Activated CD4-positive, alpha-beta T cell treated with anti-CD3 and anti-CD28 coated beads, Interleukin-2, amount 10 ng/mL, durations not matched to agents 24 days and 14 days (primary cell): ENCODE measurements at places on chromosomes 6 and 20. TPM values are rescaled to one million over a fixed set of nuclear protein-coding genes. Genes with fewer than 3 reads are reported as not detected.

Gene CNKSR3
- total RNA-seq: not detected in 2 replicates

DNA sequence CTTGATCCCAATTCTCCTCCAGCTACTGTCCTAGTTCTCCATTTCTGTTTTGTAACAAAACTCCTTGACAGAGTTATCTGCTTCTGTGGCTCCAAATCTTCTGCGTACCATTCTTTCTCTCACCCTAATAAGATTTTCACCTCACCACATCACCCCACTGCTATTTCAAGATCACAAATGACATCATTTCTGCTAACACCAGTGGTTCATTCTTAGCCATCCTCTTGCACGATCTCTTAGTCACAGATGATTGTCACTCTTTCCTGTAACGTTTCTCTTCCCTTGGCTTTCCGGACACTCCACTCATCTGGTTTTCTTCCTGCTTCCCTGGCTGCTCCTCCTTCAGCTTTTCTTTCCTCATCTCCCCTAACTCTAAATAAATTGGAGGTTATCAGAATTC lies 56.8 kb upstream of the FABP7 start:
- no peak for DNase-seq

GRCh38 chr6:106256201-106256968 lies 69.2 kb downstream of the ATG5 start:
- DNase-seq: no peak

DNA sequence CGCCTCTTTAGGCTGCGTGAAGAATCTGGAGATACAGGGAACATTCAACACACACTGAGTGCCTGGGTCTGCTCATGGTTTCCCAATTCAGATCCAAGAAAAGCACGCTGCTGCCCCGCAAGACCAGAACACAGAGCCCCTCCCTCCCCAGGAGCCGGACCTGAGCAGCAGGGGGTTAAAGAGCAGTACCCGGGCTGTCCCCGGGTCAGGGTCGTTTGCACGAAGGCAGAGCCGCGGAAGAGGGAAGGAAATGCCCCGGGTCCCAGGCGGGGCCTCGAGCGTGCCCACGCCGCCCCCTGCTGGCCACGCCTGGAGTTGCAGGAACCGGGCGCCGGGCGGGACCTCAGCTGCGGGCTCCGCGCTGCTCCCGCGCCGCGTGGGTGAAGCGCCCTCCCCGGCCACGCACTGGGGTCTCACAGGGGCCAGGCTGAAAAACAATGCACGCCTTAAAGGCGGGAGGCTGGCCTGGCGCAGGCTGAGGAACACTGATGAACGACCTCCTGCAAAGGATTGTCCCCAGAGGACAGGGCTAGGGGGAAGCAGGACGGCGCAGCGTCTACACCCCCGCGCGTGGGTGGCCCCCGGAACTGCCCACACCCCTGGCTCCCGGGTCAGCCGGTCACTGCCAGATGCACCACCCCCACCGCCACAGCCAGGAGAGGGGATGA lies 48.9 kb downstream of the ANKRD60 start:
- DNase-seq: peak; percentile 92

Gene NT5DC1
- 38.1 and 38.9 TPM in 2 replicates for total RNA-seq

DNA sequence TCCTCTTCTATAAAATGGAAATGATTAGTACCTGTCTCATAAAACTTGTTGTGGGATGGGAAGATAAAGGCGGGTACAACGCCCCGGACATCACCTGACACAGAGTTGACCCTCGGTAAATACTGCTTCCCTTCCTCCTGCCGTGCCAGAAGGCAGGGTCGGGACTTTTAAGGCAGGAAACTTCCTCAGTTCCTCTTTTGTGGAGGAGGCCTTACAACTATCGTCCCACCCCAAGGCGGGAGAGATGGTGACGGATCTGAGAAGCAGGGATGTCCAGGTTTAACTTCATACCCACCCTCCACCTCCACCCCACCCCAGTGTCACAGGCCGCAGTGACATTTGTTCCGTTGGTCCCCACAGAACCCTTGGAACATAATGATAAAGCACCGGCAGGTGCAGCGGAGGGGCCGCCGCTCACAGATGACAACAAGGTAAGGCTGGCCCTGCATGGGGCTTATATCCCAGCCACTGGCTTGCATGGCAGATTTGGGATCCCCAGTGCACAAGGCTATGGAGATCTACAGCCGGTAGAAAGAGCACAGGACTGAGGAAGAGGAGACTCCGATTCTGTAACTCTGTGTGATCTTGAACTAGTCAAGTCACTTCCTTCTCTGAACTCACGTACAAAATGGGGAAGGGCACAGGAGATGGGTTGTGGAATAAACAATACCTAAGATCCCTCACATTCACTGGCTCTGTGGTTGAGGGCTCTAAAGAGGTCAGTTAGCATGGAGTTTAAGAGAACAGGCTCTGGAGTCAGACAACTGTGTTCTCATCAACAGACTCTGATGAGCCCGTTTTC lies 764 bp downstream of the DNTTIP1 start:
- DNase-seq: no peak

- DNase-seq: no peak
These were observed 83.3 kb downstream of the PLCB1 start for GRCh38 chr20:8215361-8215781.

GRCh38 chr20:61321481-61321880 lies 69.4 kb downstream of the CDH4 start:
- no peak for DNase-seq

Gene ARG1
- not detected in 2 replicates for total RNA-seq

- peak; percentile 85 for DNase-seq
These were observed 93.2 kb downstream of the GMPR start for GRCh38 chr6:16331384-16332174.

- no peak for DNase-seq
These were observed 269.8 kb downstream of the CDC5L start for GRCh38 chr6:44657206-44657819.

- DNase-seq: peak; percentile 100
These were observed at the start of gene OARD1 for GRCh38 chr6:41071923-41072835. Gene OARD1 (minus strand): TSS chr6:41072356. CDS start chr6:41071634, 722 bp downstream.

GRCh38 chr20:25035921-25036320 lies 22.0 kb downstream of the ACSS1 start:
- peak; percentile 66 for DNase-seq

Gene VSX1
- total RNA-seq: not detected in 2 replicates

DNA sequence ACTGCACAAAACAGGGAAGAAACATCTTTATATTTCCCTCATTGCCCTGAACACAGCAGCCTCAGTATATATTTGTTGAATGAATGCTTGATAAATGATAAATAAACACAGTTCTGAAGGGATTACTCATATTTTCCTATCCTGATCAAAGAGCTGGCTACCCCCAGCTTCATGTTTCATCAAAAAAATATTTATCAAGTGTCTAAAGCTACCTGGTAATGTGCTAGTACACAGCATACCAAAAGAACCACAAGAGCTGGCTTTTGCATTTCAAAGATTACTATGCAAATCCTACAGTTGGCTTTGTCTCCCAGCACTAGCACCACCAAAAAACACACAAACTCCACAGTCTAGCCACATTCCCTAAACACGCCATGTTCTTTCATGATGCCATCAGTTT lies 130.0 kb downstream of the BTBD9 start:
- DNase-seq: no peak

- no peak for DNase-seq
These were observed 25.6 kb upstream of the GABRR1 start for GRCh38 chr6:89242574-89243330.

DNA sequence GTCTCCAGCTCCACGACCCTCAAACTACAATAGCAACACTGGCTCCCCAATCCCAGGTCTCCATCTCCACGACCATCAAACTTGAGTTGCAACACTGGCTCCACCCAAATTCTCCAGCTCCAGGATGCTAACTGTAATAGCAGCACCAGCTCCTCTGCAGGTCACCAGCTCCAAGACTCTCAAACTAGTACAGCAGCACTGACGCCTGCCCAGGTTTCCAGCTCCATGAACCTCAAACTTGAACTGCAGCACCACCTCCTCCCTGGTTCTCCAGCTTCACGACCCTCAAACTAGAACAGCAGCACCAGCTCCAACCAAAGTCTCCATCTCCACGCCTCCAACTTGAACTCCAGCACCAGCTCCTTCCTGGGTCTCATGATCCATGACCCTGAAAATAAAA lies 353.8 kb downstream of the PREX1 start:
- DNase-seq: no peak

DNA sequence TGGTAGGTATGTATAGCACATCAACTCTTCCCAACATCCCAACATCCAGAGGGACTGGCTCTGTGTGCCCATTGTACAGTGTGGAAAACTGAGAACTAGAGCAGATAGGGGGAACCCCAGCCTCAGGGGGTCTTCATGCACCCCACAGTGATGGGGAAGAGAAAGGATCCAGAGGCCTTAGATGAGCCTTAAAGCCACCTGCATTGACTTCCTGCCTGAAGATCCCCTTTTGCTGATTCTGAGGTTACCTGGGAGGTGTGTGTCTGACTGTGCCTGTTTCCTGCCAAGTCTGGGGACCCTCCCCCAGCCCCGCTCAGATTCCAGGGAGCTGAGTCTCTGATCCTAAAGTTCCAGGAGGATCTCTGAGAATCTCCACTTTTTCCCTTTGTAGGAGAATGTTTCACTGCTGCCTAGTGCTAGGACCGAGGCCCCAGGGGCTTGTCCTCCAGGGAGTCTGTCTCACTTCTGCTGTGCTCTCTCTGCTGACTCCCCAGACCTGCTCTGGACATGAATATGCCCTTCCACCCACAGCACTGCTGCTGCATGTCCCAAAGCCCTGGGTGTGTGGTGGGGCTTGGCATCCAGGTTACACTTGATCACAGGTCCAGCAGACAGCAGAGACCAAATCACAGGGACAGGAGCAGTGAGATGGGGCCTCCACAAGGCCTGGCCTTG lies 12.8 kb upstream of the PGC start:
- no peak for DNase-seq

Gene PCSK2
- total RNA-seq: not detected in 2 replicates

Gene MYB
- 44.1 and 44.2 TPM in 2 replicates for total RNA-seq

- DNase-seq: peak; percentile 15
These were observed 107.7 kb upstream of the PHACTR1 start for GRCh38 chr6:12608874-12609273.

GRCh38 chr6:13119549-13119948 lies 208.8 kb downstream of the TBC1D7 start:
- no peak for DNase-seq

Gene RAET1L
- not detected in 2 replicates for total RNA-seq

GRCh38 chr6:145749632-145750031 lies 14.3 kb upstream of the EPM2A start:
- no peak for DNase-seq

DNA sequence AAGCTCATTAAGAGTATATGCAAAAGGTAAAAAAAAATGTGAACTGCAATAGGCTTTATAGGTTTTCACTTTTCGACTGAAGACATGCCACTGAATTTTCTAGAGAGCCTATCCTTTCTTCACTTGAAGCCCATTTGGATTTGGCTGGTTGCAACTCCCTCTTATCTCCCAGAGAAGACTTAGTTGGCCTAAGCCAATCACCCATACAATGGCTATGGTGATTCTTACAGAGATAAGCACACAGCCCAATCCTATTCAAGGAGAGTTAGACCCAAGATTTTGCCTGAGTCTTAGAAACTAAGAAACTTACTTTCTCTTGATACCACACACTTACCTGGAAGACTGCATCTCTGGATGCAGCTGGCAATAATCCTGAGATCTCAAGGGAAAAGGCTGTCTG lies 167.3 kb upstream of the PTCHD4 start:
- no peak for DNase-seq

- peak; percentile 37 for DNase-seq
These were observed 11.8 kb upstream of the CAP2 start for GRCh38 chr6:17381424-17382147.

Gene NFKBIL1
- 14.8 and 16.2 TPM in 2 replicates for total RNA-seq

- DNase-seq: peak; percentile 67
These were observed 54.5 kb downstream of the IPCEF1 start for GRCh38 chr6:154301839-154302752.

- DNase-seq: no peak
These were observed 255.3 kb downstream of the EPM2A start for GRCh38 chr6:145480024-145480423.

Gene BMP2
- 0.09 and 0.12 TPM in 2 replicates for total RNA-seq

DNA sequence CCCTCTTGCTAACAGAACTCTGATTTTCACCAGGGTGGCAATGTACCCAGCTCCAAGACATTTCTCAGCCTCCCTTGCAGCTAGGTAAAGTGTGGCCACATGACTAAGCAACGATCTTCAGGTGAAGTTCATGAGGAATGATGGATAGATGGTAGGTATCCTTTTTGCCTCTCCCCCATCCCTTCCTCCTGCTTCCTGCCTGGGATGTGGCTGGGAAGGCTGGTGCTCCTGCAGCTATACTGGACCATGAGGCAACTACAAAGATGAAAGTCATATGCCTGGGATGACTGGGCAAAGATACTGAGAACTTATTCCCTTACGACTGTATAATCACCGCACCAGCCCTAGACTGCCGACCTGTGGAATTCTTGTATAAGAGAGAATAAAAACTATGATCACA lies 13.4 kb downstream of the ZNF335 start:
- DNase-seq: no peak

Gene MOCS3
- total RNA-seq: 5.7 and 6.3 TPM in 2 replicates

- DNase-seq: no peak
These were observed 261.5 kb downstream of the EYA4 start for GRCh38 chr6:133502441-133503335.

DNA sequence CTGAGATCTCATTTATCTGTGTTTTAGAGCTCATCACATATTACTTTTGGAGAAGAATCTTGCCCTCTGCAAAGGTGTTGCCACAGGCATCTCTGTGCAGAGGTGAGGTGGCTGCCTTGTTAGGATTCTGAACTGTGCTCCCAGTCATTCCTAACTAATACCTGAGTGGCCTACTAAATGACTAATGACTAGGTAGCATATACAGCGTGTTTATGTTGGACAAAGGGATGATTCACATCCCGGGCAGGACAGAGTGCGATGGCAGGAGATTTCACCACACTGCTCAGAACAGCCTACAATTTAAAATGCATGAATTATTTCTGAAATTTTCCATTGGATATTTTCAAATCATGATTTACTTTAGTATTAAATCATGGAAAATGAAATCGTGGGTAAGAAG lies 23.1 kb upstream of the CGA start:
- DNase-seq: peak; percentile 13

Gene STX11
- 15.5 and 15.6 TPM in 2 replicates for total RNA-seq

GRCh38 chr20:59813126-59813947 lies 120.1 kb downstream of the SYCP2 start:
- DNase-seq: no peak

- DNase-seq: no peak
These were observed 34.2 kb downstream of the CEP162 start for GRCh38 chr6:84193114-84193708.

Gene ENPP4
- total RNA-seq: 5.3 and 6.0 TPM in 2 replicates

GRCh38 chr20:61942526-61942925 lies 123.2 kb downstream of the TAF4 start:
- no peak for DNase-seq

- peak; percentile 62 for DNase-seq
These were observed at the start of gene B3GAT2 for GRCh38 chr6:70956451-70957283. Gene B3GAT2 (minus strand): TSS chr6:70957060. CDS start chr6:70956429, 631 bp downstream.
